ENCODE measurements at places on chromosomes 5 and 9. TPM values are rescaled to one million over a fixed set of nuclear protein-coding genes. Genes with fewer than 3 reads are reported as not detected.

Gene FCN1
- total RNA-seq, result not detected

DNA sequence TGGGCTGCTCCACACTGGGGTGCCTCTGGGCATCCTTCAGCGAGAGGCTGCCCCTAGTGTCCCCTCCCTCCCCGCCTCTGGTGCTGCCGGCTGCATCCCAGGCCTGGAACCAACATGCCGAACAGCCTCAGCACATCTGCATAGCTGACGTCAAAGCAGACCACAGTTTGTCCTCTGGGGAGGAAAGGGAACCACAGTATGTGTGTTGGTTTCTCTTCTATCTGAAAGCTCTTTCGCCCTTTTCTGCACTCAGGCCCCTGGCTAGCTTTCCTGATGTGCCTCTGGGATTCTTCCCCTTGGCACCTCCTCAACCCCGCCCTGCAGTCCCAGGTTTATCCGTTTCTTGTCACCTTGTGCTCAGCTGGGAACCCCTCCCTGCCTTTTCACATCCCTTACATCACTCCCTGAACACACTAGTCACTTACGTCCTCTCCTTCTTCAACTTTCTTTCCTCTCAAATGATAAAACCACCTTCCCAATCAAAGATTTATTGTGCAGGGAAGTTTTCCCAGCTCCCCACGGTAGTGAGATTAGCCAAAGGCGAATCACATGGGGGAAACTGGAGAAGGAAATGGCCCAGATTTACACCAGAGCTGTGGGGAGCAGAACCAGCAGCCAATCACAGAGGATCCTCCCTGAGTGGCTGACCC lies 35.5 kb upstream of the B4GALT1 start:
- peak; percentile 56 for DNase-seq

Gene GRM6
- total RNA-seq, result not detected

DNA sequence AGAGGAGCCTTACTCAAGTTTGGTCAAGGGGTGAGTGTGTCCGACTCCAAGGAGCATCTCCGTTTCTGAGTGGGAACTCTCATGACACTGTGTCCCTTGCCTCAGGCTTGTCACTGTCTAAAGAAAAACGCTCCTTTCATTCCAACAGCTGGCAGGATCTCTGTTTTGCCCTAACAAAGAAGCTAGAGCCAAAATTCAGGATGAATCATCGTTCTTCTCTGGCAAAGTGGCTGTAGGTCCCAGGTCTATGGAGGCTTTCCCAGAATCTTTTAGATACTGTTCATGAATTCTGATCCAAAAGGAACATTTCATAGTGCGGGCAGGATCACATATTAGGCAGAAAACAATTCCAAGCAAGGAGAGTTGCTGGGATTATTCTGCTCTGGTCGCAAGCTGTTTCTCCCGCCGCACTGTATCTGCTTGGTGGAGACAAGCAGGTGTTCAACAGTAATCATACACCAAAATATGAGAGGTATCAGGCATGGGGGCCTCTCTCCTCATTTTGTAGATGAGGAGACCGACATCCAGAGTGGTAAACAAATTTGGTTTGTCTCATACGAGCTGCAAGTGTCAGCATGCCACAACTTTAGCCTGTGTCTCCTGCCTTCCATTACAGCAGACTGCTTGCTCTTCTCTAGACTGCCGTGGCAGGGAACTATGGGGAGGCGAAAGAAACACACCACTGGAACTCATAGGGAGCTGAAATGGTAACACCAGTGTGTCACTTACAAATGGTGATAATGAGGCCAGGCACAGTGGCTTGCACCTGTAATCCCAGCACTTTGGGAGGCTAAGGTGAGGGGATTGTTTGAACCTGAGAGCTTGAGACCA lies 72.6 kb downstream of the ENTREP1 start:
- no peak for DNase-seq

DNA sequence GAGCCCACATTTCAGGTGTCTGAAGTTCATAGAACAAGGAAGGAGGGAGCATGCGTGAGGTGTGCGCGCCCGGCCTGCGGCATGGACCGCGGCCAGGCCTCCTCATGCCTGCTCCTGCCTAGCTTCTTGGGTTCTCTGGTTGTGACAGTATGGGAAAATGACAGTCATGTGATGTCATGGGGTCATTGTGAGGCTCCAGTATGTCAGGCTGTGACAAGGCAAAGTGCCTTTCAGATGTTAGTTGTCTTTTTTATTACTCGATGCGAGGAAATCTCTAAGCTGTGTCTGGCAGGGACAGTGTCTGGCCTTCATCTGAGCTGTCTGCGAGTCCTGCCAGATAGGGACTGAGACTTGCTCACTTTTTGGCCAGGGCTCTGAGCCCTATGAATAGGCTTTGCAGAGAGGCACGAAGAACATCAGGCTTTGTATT lies 13.3 kb downstream of the UCK1 start:
- DNase-seq, result no peak

- DNase-seq, result no peak
Observed at GRCh38 chr5:35881758-35882157, 25.1 kb downstream of the IL7R start.

DNA sequence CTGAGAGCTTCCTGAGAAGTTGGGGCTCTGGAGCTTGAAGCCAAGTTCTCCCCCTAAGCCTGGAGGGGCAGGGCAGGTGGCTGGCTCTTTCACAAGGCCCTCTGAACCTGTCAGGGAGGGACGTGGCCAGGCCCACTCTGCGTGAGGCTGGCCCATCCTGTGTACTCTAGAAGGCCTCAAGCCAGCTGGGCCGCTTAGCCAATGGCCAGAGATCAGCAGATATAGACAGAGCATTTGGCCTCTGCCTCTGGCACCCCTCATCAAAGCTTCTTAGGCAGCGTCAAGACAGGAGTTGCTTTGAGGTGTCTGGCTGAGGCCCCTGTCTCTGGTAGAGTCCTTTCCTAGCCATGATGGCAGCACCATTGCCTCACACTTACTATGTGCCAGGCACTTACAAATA lies 105.6 kb downstream of the FGF18 start:
- DNase-seq, result no peak

Gene DRD1
- total RNA-seq, result not detected

Gene NUTM2F
- total RNA-seq, result not detected

Gene ANKRD31
- 0.65 TPM for total RNA-seq
